IPS-NIHi11 (cell line): ENCODE measurements at places on chromosomes 16 and 17.

GRCh38 chr17:69961501-69962145 lies 113.4 kb upstream of the KCNJ16 start:
- peak; percentile 27 for DNase-seq

DNA sequence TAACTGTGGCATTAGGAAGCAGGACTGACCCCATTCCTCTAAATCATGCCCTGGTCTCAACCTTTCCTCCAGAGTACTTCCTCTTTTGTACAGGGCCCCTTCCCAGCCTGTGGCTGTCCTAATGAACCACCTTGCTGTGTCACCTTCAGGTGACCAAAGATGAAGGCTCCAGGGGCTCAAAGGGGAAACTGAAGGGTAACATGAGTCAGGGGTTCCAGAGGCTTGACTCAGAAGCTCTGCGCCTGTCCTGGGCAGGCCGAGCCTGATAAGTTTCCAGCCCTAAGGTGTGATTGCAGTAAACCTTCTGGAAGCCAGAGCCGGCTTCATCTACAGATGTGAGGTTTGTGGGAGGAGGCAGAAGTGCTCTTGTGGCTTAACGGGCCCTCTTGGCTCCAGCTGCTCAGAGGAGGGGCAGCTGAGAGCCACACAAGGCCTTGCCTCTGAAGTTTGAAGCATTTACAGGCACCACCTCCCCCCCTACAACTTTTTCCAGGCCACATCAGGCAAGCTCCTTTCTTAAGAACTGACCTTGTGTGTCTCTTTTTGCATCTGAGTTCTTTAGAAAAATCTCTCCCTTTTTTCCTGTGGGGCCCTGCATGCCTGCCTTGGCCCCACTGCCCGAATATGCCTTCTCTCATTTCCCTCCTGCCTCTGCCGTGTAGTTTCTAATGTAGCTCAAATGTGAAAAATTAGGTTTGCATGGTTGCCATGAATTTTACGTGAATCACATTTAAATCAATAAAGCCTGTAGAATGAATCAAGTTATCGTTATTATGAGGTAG lies 149.9 kb downstream of the CLEC16A start:
- no peak for DNase-seq

DNA sequence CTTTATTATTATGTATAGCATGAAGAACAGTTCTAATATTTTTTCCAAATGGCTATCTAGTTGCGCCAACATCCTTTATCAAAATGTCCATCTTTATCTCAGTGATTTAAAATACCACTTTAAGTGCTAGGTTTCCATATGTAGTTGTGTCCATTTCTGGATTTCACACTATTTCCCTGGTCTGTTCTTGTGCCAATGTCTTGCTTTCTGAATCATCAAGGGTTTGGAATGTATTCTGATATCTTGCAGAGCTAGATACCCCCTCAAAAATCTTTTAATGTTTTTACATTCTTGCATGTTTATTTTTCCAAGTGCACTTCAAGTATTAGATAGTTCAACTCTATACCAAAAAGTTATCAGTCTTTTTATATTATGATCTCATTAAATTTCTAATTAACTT lies 14.3 kb downstream of the MBTD1 start:
- no peak for DNase-seq

- peak; percentile 54 for DNase-seq
These were observed 17.3 kb downstream of the COG1 start for GRCh38 chr17:73210002-73210678.

GRCh38 chr17:19336938-19337711 lies 25.4 kb downstream of the B9D1 start:
- DNase-seq, result no peak

DNA sequence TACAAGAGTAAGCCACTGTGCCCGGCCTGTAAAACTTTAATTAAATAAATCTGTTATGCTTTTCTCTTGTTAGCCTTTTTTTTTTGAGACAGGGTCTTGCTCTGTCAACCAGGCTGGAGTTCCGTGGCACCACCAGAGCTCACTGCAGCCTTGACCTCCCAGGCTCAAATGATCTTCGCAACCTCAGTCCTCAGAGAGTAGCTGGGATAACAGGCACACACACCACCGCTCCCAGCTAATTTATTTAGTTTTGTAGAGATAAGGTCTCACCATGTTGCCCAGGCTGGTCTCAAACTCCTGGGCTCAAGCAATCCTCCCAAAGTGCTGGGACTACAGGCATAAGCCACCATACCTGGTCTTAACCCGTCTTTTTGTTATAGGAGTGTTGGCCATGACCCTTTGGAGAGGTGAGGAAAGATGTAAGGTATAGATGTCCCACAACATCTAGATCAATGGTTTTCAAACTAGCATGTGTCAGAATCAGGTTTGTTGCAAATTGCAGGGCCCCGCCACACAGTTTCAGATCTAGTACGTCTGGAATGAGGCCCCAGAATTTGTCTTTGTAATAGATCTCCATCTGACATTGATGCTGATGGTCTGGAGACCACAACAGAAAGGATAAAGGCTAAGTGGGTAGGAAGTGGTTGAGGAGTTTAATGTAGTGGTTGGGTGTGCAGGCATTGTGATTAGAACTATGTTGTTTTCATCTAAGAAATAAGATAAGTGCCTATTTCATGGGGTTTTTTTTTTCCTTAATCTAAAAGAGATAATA lies 4.3 kb upstream of the GGA2 start:
- no peak for DNase-seq

- DNase-seq, result no peak
These were observed 144.9 kb downstream of the WWOX start for GRCh38 chr16:78244131-78244895.

DNA sequence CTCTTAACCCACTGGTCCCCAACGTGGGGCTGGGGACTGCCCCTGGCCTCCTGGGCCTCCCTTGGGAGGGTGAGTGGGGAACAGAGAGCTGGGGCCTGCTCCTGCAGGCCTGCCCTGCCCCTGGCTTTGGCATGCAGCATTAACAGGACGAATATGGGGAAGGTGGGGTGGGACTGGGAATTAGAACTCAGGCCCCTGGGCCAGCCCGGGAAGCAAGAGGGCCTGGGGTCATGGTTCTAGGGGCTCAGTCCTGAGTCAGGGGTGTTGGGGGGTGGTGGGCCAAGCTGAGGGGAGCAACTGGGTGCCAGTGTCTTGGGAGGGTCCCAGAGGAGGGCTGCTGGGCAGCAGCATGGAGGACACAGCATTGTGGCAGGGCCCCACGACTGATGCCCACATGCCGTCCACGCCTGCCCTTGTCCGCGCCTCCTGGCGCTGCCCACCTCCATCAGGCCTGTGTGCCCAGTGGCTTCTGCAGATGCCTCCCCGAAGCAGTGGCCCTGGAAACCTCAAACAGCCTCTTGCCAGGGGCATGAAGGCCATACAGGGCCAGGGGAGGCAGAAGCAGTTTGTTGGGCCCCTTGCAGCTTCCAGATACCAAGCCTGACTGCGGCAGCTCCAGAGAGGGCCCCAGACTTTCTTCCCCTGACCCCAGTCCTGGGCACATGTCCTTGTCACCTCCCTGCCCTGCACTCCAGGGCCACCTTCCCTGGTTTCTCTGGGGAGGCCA lies 4.8 kb downstream of the MAP2K3 start:
- DNase-seq, result no peak

GRCh38 chr16:81237282-81237681 lies 1.2 kb upstream of the BCO1 start:
- DNase-seq, result no peak

GRCh38 chr16:75029854-75030253 lies 31.0 kb downstream of the ZNRF1 start:
- DNase-seq, result no peak

GRCh38 chr17:42414704-42415409 lies 8.2 kb downstream of the CAVIN1 start:
- DNase-seq, result no peak

DNA sequence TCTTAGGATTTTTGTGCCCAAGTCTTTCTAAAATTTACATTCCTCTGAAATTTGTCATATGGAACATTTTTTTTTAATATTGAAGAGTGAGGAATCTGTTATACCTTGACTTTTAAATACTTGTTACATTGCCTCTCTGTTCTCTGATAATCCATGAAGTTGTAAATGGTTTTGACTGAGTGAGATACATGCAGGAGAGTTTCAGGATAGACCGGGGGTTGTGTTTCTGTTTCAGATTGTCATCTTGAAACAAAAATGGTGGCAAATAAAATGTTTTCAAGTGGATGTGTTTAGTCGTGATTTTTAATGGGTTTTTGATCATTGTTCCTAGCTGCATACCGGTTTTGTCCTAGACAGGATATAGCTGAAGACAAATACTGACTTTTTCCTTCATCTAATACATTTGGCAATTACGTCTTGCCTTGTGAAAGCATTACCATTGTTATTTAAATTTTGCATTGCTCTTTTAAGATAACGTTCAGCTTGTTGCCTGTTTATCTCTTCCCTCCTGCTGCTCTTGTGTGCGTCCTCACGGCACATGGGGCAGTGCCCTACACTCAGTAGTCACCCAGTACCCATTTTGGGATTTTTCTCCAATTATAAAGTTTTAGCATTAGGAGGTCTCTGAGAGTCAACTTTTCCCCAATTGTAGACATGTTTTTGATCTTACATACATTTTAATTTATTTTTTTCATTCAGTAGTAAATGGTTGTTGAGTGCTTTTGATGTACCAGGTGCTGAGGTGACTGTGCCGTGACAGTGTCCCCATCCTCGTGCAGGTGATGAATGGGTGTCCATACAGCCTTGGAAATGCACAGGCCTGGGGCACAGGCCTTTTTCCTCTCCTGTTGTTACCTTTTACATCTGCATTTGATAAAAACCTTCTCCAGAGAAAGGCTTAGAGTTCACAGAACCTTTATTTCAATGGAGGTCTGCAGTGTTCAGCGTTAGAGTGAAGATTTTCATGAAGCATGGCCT lies 169.9 kb downstream of the MSI2 start:
- DNase-seq, result no peak

DNA sequence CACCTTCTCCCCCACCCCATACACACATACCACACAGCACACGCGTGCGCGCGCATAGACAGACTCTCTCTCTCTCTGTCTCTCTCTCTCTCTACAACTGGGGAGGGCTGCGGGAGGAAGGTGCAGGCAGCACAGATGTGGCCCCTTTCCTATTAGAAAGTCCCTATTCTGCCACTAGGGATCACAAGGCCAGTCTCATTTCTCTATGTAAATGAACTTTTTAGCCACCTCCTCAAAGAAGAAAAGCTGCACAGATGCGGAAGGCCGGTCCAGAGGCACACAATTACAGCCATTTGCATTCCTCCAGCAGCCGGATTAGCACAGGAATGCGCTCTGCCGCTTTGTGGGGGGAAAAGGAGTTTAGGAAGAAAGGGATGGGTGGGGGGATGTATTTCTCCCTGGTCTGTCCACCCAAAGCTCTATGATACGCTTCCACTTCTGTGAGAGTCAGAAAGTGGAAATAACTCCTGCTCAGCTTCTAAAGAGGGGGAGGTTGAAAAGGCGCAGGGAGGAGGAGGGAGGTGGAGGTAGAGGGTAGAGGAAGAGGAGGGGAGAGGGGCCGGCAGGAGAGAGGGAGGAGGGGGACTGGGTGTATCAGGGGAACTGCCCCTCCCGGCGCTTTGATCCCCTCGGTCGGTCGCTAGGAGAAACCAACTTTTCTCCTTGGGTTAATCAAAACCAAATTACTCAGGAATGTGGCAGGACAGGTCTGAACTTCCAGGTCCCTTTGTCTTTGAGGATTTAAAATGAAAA lies 11.7 kb downstream of the ZFHX3 start:
- peak; percentile 48 for DNase-seq

- no peak for DNase-seq
These were observed 1.4 kb upstream of the NRN1L start for GRCh38 chr16:67883146-67883871.

GRCh38 chr17:28055546-28056275 lies 13.2 kb downstream of the NLK start:
- no peak for DNase-seq

- peak; percentile 81 for DNase-seq
These were observed 26.3 kb downstream of the AARSD1 start for GRCh38 chr17:42937712-42938596.

GRCh38 chr16:6146356-6146755 lies 1048.8 kb upstream of the EEF2KMT start:
- no peak for DNase-seq

DNA sequence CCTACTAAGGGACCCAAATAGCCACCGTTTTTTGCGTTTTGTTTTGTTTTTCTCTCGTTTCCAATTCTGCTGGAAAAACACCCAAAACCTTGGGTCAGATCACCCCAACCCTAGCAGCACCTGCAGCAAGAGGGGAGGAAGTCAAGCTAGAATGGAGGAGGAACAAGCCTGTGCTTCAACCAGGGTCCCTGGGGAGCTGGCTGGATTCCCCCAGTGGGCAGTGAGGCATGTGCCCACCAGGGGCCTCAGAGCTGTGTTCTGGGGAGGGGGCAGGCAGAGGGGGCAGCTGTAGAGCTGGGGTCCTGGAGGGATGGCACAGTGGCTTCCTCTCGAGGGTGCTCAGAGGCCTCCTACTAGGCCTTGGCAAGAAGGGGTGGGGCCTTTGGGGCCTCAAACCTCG lies 6.5 kb downstream of the CD79B start:
- peak; percentile 3 for DNase-seq

GRCh38 chr16:51932317-51932716 lies 614.6 kb downstream of the TOX3 start:
- DNase-seq, result no peak

- peak; percentile 69 for DNase-seq
These were observed 19.9 kb downstream of the TLE7 start for GRCh38 chr16:71421911-71422310.

- DNase-seq, result no peak
These were observed 41.7 kb downstream of the SEC14L1 start for GRCh38 chr17:77182205-77183172.

- no peak for DNase-seq
These were observed 2.5 kb upstream of the MAP3K14 start for GRCh38 chr17:45319239-45319703.

- DNase-seq, result no peak
These were observed 21.1 kb downstream of the CSNK2A2 start for GRCh38 chr16:58176608-58177352.

DNA sequence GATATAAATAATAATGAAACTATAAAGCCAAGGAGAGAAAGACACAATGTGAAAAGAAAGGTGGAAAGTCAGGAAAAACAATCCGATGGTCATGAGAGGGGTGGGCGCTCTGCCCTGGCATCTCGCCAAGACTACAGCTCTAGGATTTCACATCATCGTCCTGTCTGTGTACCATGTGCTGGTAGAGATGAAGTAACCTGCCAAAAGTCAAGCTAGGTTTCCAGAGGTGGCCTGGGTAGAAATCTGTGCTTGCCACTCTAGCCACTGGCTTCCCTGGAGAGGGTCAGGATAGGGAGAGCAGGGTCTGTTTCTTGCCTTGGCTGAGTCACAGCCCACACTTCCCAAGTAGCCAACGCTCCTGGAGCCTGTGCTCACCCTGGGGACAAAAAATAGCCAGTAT lies 31.0 kb upstream of the TRAP1 start:
- DNase-seq, result no peak

DNA sequence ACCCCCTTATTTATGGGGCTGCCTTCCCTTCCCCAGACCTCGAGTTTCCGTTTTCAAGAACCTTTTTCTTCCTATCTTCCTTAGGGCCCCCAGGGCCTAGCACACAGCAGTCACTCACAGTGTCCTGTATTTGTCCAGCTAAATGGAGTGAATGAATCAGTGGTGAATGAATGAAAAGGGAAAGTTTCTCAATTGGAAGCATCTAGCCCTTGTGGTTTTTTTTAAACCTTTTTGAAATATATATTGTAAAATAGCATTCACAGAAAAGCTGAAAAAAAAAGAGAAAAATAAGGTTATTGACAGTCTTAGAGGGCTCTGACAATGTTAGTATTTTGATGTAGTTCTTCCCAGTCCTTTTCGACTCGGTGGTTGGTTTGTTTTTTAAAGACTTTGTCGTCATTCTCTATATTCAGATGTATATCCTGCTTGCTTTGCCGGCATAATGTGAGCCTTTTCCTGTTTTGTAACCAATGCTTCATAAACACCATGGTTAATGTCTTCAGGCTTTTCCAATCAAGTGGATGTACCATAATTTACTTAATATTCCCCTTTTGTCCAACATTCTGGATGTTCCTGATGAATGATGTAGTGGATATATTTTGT lies 45.3 kb downstream of the RAI1 start:
- no peak for DNase-seq
